DMS 273 treated with DMSO at 0.1 percent for 48 hours (cell line): ENCODE measurements at places on chromosomes 1 and 21.

GRCh38 chr1:59057211-59057694 is 239.6 kb upstream of the FGGY start:
- DNase-seq: no peak

GRCh38 chr1:157312082-157312812 is 174.1 kb upstream of the ETV3 start:
- DNase-seq: no peak

- no peak for DNase-seq
These were observed 6.7 kb downstream of the TAS1R3 start for GRCh38 chr1:1337793-1338147.

DNA sequence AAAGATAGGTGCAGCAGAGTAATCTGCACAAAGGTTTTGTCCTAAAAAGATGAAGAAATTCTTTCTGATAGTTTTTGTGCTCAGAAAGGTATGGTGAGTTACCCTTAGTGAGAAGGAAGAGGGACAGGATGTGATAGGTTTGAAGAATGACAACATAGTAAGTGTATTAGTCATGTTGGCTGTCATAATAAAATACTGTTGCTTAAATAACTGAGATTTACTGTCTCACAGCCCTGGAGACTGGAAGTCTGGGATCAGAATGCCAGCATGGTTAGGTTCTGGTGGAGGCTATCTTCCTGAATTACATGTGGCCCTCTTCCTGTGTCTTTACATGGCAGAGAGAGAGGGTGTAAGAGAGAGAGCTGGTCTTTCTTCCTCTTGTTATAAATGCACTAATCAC is 965.2 kb downstream of the TTLL7 start:
- DNase-seq: no peak

GRCh38 chr1:166119471-166119965 is 47.3 kb downstream of the FAM78B start:
- no peak for DNase-seq

DNA sequence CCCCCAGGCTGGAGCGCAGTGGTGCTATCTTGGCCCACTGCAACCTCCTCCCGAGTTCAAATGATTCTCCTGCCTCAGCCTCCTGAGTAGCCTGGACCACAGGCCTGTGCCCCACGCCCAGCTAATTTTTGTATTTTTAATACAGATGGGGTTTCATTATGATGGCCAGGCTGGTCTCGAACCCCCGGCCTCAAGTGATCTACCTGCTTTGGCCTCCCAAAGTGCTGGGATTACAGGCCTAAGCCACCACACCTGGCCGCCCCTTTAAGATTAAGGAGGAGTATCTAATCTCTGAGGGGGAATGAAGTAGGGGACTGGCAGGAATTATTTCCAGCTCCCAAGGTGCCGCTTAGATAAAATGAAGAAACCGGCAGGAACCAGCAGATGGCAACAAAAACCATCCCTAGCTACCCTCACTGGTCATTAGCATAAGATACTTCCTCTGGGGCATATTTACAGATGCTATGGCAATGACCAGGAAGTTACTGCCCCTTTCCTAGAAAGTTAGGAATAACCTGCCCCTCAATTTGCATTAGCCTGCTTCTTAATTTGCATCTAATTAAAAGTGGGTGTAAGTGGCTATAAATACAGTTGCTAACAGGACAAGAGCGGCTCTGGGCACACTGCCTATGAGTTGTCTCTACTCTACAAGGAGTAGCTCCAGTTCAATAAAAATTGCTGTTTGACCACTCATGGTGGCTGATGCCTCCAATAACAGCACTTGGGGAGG is 7.1 kb upstream of the NSUN4 start:
- DNase-seq: peak; percentile 34

DNA sequence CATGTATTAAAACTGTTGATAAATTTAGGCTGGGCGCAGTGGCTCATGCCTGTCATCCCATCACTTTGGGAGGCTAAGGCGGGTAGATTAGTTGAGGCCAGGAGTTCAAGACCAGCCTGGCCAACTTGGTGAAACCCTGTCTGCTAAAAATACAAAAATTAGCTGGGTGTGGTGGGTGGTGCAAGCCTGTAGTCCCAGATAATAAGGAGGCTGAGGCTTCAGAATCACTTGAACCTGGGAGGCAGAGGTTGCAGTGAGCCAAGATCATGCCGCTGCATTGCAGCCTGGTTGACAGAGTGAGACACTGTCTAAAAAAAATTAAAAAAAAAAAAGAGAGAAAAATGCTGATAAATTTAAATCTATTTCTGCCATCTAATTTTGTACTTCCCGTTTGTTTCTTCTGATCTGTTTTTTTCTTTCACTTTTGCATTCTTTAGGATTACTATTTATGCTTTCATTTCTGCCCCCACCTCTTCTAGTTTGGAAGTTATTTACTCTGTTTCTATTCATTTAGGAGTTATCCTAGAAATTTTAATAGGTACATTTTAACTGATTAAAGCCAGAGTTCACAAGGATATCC is 3.2 kb upstream of the DENND1B start:
- DNase-seq: no peak

DNA sequence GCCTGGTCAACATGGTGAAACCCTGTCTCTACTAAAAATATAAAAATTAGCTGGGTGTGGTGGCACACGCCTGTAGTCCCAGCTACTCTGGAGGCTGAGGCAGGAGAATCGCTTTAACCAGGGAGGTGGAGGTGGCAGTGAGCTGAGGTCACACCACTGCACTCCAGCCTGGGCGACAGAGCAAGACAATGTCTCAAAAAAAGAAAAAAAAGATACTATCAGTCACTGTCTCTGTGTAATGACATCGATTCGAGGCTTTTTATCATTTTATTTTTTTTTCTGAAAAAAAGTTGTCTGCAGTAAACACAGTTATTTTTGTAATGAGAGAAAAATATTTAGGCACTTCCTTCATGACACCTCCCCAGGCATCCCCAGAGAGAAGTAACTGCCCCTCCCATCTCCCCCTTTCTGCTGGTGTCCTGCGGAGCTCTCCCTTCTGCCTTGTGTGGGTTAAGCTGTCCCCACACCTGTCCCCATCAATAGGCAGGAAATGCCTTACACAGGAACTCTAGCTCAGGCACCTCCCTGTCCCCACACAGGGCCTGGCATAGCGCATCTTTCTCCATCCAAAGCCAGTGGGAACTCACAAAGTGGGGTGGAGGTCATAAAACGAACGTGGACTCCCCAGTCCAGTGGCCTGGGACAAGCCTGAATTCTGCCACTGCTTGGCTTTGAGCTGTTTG is 132.0 kb downstream of the SYF2 start:
- no peak for DNase-seq

- no peak for DNase-seq
These were observed 84.7 kb upstream of the LYPLAL1 start for GRCh38 chr1:219088778-219089557.

- DNase-seq: no peak
These were observed 220.3 kb upstream of the FGGY start for GRCh38 chr1:59076612-59077011.

DNA sequence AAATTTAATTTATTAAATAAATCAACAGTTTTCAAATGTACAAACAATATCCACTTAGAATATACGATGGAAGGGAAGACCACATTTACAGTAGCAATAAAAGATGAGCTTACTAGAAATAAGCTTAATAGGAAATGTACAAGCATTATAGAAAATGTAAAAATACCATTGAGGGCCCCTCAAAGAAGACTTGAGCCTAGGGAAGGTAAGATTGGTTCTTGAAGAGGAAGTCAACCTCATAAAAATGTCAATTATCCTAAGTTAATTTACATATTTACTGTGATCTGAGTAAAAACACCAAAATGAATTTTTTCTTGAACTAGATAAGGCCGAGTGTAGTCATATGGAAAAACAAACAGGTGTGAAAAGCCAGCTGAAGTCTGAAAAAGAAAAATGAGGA is 39.7 kb upstream of the TRIM67 start:
- DNase-seq: no peak

- DNase-seq: no peak
These were observed 5.1 kb upstream of the GJA4 start for GRCh38 chr1:34787461-34788420.

DNA sequence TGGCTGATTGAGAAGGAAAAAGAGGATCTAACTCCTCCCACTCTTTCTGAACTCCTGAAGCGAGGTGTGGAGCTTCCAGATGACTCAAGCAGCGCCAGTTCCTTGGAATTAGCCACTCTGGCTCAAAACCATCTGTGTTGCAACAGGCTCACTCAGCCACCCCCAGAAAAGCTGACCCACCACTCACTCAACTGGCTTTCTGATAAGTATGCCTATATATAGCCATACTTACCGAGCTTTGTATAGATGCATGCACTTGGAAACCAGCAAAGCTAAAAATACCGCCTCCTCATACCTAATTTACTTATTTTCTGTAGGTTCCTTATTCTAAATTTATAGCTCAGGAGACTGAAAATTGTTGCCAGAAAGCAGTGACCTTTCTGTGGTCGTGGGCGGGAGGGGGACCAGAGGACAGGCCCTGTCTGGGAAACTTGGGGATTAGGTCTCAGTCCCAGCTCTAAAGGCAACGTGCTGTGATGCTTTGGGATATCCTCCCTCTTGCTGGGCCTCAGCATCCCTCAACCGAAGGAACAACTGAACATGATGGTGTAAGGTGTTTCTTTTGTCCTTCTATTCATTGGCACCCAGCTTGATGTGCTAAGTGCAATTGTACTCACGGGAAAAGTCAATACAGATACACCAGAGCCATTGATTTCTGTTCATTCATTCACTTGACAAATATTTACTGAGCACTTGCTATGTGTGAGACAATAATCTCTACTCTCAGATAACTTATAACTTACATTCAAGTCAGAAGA is 65.7 kb downstream of the NENF start:
- no peak for DNase-seq

DNA sequence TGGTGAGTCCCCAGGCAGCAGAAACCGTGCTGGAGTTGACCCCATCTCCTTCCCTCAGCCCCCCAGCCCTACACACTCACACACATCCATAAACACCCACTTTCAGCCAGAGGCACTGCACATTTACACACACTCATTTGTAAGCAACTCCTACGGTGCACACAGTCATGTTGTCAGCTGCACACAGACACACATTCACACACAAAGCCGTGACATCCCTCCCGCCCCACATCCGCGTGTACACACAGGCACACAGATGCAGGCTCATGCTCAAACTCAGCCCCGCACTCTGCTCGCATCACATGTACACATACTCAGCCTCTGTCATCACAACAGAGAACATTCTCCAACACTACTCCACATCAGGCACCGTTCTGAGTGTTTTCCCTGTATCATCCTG is 47.6 kb downstream of the LACTBL1 start:
- no peak for DNase-seq

- no peak for DNase-seq
These were observed 75.2 kb downstream of the NFIA start for GRCh38 chr1:61157468-61157987.

DNA sequence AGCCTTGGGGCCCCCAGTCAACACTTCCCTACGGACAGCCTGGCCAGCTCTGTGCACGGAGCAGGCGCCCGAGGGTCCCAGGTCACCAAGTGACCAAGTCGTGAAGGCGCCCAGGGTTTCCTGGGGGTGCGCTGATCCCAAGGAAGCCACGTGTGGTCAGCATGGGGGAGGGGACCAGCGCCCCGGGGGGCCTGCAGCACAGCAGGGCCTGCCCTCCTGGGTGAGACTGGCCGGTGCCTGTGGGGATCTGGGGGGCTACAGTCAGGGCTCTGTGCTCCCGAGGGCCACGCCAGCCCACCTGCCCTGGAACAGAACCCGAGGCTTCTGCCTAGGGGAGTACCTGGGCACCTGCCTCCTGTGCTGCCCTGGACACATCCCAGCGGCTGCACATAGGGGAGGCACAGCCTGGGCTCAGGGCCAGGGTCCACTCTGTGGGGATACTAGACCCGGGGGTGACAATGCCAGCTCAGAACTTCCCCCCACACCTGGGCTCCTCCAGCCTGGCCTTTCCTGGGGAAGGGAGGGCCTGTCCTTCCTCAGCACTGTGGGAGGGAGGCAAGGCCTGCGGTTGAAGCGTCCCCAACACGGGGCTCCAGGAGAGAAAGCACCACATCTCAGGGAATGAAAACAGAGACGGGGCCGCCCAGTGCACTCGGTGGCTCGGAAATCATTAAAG is 6.2 kb upstream of the POFUT2 start:
- no peak for DNase-seq
